ENCODE measurements at places on chromosomes 1 and 21.

GRCh38 chr21:26519142-26519541 is 53.9 kb downstream of the CYYR1 start:
- DNase-seq, result no peak

DNA sequence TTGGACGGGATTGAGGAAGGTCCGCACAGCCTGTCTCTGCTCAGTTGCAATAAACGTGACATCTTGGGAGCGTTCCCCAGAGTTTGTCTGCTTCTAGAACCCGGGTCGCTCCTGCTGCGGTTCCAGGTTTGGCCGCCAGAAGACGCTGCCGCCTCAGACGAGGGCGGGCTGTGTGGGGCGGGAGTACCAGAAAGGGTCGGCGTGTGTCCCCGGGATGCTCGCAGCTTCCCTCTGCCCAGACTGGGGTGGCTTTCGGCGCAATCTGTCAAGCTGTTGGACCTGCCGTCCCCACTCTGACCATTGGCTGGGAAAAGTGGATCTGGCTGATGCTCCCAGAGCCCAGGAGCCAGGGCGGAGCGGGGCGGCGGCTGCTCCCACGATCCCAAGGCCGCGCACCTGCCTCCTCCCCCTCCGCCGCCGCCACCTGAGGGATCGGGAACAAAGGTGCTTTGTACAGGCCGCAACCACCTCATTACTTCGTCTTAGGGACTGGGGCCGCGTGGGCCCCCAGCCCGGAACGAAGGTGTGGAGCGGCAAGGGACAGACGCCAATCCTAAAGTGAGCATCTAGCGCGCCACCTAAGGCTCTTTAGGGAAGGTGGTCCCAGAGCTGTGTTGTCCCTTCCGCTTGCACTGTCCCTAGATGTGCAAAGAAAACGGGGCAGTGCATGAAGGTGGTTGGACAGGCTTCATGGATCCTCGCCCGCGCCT is 683 bp upstream of the EFNA4 start:
- DNase-seq, result peak; percentile 99

DNA sequence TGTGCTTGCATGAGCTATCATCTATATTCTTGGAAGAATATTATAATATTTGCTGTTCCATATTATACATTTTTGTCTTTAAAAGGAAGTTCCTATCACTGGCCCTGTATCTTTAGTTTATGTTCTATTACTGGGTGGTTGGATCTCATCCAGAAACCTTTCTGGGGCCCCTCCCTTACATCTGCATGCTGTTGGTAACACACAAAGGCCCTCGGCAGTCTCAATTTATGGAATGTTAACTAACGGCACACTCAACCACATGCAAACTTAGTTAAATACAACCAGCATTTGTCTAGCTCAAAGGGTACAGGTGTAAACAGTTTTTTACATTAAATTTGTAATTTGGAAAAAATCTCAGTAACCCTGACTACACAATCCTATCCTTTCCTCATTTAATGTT is 9.7 kb upstream of the HYI start:
- DNase-seq, result peak; percentile 95

- DNase-seq, result peak; percentile 64
Observed at GRCh38 chr1:58652651-58653184, 47.1 kb downstream of the MYSM1 start.

DNA sequence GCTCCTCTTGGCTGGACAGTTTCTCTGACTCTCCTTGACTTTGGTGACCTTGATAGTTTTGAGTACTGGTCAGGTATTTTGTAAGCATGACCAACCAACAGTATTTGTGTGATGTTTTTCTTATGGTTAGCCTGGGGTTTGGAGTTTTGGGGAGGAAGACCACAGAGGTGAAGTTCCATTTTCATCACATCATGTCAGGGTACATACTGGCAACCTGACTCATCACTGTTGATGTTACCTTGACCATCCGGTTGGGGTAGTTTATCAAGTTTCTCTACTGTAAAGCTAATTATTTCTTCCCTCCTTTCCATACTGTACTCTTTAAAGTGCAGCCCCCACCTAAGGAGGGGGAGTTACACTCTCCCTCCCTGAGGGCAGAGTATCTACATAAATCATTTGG is 13.4 kb downstream of the OSCP1 start:
- no peak for DNase-seq

DNA sequence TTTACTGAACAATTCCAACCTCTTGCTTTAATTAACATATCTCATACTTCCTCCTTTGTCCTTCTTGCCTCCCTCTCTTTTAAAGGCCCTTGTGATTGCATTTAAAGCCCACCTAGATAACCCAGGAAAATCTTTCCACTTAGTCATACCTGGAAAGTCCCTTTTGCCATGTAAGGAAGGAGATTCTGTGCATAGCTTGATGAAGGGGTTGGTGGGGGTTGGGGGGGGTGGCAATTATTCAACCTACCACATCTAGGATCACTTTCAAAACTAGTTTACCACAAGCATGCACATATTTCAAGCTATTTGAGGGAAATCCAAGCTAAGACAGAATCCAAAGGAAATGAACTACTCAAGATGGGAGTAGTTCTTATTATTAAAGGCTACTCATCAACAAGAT is 249.1 kb upstream of the PTBP2 start:
- DNase-seq, result no peak

DNA sequence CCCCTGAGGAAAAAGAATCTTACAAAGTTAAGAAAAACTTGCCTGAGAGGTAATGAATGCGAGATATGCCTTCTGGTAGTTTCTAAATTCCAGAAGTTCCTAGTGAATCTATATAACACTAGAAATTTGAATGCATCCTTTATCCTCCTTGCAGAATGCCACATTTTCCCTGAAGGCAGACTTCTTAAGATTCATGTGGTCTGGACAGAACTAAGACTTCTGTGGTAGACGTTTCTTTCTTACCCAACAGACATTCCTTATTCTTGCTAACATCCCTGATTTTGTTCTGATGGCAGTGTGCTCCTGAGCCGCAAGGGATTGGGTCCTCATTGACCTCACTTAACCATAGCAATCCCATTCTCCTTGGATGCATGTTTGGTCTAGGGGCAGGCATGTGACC is 121.3 kb upstream of the PAPPA2 start:
- DNase-seq, result no peak

GRCh38 chr1:55965981-55966461 is 613.3 kb downstream of the PLPP3 start:
- DNase-seq, result no peak

GRCh38 chr1:220908757-220909156 is 29.5 kb downstream of the HLX start:
- no peak for DNase-seq

DNA sequence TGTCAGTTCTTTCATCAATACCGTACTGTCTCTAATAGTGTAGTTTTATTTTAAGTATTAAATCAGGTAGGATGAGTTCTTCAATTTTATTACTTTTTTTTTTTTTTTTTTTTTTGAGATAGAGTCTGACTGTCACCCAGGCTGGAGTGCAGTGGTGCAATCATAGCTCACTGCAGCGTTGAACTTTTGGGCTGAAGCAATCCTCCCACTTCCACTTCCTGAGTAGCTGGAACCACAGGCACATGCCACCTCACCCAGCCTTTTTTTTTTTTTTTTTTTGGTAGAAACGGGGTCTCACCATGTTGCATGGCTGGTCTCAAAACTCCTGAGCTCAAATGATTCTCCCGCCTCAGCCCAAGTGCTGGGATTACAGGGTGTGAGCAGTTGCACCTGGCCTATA is 44.3 kb downstream of the INAVA start:
- no peak for DNase-seq

GRCh38 chr1:47688461-47689296 is 250.8 kb downstream of the FOXD2 start:
- no peak for DNase-seq

DNA sequence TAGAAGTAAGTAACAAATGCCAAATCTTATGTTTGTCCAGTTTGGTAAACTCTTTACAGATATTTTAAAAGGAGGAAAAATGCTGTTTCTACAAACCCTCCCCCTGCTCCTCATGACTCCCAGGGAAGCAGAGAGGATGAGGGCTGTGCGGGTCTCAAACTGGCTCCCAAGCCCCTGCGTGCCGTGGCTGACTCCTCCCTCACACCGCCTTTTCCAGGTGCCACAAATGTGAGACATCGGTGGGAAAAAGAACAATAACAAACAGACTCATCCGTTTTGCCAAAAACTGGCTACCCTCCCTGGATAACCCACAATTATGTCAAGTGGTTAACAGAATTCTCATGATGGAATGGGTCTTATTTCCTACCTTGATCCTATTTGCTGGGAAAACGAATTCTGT is 594.6 kb downstream of the PTPRU start:
- DNase-seq, result no peak

DNA sequence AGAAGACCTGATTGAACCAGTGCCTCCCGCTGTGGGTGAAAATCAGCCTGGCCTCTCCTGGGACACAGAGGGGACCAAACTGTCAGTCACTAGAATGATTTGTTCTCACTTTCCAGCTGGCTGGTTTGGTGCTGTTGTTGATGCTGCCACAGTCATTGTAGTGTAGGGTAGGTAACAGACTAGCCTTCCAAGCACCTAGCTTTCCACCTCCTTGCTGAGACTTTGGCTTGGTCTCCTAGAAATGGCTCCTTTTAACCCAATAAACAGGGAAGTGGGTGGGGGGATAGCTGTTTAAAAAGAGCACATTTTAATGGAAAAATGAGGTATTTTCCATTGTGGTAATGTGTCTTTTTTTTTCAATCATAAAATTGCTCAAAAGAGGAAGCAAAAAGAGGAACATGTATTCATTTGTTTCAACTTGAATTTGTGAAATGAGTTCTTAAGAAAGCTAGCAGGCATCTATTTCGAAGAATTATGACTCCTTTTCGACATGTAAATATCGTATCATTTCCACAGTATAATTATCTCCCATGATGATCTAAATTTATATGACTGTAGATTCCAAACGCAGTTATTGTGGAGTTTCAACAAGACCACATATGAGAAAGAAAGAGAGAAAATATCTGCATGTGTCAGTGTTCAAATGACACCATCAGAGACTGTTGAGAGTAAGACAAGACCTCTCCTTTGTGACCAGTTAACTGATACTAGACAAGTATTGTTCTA is 190.1 kb downstream of the HLX start:
- no peak for DNase-seq

GRCh38 chr1:219310181-219310728 is 136.6 kb downstream of the LYPLAL1 start:
- DNase-seq, result no peak

GRCh38 chr1:22530715-22531114 is 32.6 kb upstream of the EPHA8 start:
- no peak for DNase-seq

DNA sequence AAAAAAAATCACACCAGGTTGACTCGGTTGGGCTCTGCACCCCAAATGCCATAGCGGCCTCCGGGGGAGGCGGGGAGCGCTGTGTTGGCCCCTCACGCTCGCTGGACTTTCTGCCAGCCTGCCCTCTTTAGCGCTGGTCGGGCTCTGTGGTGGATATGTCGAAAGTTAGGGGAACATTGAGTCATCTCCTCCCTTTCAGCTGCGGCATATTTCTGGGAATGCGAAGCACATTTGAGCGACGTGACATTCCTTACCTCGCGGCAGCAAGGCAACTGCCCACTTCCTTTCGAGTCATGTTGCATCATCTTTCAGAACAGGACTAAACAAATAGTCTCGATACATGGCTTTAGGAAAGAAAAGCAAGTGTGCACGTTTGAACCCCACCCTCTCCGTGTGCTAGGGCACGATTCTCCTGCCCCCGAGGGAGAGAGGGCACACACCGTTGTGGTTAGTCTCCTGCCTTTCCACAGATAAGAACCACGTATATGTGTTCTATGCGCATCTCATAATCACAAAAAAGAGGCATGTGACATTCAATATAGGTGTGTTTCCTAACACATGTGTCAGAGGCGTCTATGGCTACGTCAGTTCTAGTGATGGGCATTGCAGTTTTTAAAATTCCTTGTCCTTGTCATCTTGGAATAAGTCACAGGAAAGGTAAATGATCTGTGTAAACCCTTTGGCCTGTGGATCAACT is 105.9 kb upstream of the SLC45A1 start:
- no peak for DNase-seq

- no peak for DNase-seq
Observed at GRCh38 chr1:116228511-116228910, 117.3 kb downstream of the MAB21L3 start.

DNA sequence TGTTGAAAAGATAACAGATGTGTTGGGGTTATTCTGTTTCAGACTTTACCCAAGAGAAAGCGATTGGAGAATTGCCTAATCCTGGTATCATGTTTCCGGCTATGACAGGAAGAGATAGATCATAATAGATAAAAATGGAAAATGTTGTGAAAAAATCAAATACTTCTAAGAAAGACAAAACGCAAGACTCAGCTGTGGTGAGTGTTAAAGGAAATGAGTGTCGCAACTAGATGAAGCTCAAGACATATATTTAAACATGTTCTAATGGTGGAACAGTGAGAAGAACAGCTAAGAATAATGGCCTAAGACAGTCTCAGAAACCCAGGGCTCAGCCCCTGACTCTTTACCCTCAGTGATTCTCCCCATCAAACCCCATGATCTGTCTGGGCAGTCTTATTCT is 426.7 kb upstream of the RUNX1 start:
- DNase-seq, result no peak

- DNase-seq, result no peak
Observed at GRCh38 chr1:28249866-28250295, 9.4 kb upstream of the SESN2 start.

DNA sequence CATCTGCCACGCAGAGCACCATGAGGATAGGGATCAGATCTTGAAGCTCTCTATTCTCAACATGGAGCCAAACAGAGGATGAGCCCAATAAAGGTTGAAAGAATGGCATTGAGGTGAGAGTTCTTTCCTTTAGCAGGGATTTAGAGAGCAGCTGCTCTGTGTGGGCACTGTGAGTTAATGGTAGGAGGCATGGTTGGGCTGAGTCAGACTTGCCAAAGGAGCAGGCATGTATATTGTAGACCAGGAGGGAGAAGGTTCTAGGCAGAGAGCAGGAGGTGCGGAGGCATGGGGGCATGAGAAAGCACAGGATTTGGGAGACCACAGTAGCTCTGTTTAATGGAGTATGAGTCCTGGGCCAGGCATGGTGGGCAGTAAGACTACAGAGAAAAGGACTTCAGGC is 32.0 kb downstream of the TMEM53 start:
- DNase-seq, result no peak

DNA sequence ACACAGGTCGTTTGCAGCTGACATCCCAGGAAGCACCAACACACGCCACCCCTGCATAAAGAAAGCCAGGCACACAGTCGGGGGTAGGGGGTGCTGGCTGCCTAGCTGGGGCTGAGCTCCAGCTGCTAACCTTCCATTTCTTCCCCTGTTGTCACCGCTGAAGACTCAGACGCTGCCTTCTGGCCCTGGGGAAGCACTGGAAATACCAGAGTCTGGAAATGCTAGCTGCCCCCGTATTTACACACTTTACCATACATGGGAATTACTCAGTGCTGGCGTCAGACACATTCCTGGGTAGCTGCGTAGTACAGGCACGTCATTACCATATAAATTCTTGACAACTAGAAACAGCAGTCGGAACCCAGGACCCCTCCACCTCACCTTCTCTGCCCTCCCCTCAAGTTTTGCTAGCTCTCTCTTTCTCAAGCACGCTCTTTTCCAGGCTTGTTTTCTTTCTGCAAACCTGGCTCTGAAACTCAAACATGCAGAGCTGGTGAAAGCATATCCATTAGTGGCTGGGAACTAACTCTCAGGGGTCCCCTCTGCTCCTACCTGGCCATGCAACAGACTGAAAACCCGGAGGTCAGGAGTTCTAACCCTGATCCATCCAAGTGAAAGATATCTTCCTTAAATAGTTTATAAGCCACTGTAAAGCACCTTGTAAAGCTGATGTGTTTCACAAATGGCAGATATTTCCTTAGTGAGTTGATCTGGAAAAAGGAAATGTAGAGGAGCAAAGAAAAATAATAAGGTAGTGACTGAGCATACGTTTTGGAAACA is 3.3 kb downstream of the CSRP1 start:
- DNase-seq, result no peak
